Endothelial cell (in vitro differentiated cells): ENCODE measurements at places on chromosomes 2 and 18.

DNA sequence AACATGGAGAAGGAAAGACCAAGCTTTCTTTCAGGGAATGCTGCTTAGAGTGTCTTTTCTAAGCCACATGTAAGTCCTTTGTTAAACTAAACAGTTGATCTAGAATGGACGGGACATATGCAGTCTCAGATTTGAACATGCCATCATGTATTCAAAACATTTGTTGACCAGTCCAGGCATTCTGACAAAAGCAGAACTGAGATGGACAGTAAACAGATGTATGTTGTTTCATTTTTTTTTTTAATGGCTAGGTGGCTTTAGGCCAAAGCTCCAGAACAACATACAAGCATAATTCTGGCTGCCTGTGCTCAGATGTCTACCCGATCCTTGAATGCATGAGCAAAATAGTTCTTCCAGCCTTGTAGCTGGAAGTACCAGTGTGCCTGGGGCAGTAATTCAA, 1211.4 kb upstream of the FAM98A start:
- DNase-seq = no peak

GRCh38 chr18:54284981-54285785, 15.9 kb downstream of the POLI start:
- no peak for DNase-seq

DNA sequence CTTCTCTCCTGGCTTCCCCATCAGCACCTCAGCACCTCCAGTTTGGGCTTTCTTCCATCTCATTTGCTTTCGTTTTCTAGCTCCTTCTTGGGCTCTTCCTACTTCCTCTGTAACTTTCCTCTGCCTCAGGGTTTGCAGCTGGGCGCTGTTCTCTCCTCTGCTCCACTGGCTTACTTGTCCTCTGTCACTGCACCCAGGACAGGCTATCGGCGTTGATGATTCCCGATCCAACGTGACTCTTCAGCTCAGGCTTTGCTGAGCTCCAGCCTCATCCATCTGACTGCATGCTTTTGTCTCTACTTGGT, 362.4 kb downstream of the CYRIA start:
- DNase-seq = no peak

DNA sequence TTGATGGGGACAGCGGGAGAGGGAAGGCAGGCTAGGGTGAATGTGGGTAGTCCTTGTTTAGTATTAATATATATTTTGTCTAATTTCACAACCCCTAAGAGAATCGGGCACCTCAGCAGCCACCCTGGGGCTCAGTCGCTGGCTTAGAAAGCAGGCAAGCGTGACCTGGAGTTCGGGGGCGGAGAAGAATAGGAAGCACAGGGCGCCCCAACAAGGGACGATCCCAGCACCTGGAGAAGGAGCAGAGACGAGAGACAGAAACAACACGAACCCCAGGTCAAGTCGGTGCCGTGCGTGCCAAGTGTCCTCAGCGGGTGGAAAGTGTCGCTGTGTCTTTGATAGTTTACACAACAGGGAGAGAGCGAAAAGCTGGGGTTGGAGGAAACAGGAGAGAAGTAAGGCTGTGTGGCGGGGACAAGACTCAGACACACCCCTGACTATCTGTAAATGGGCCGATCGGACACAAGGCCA, 95.4 kb downstream of the NFATC1 start:
- DNase-seq = no peak

GRCh38 chr2:205369813-205370212, 312.5 kb upstream of the NRP2 start:
- no peak for DNase-seq

GRCh38 chr2:12948961-12949353, 232.2 kb downstream of the TRIB2 start:
- no peak for DNase-seq

DNA sequence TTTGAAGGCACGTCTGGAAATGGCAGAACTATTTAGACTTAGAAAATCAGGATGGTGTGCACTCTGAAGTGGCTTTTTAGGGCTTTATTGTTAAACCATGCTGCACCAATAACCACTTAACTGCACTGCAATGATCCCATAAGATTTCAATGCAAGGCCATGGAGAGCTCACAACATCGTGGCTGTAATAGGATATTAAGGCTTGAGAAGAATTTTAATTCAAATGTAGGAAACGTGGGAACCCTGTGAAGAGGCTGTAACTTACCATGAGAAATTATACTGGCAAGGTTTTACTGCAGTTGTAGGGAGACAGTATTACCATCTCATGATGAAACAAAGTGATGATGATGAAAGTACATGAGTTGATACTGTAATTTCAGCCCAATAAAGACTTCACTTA, 242.5 kb downstream of the AFF3 start:
- no peak for DNase-seq

DNA sequence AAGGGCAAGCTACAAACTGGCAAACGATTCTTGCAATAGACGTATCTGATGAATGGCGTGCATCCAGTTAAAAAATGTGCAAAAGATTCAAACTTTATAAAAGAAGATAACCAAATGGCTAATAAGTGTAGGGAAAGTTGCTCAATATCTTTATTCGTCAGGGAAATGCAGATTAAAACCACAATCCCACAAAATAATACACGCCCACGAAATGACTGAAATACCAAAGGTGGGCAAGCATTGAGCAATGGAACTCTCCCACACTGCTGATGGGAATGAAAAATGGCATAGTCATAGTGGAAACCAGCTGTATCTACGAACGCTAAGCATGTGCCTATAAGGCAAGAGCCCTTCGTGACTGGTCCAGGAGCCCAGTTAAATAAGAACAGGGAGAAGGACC, 168.6 kb upstream of the SIX2 start:
- no peak for DNase-seq

GRCh38 chr2:31414601-31415241, at the start of gene XDH:
Gene XDH (minus strand): TSS chr2:31414742. CDS start chr2:31414666, 76 bp downstream.
- DNase-seq = no peak

GRCh38 chr2:196409376-196409775, 230.1 kb upstream of the CCDC150 start:
- DNase-seq = no peak
